ENCODE measurements at places on chromosomes 3 and 15.

GRCh38 chr15:101495334-101496197 lies 6.1 kb upstream of the PCSK6 start:
- DNase-seq = no peak

DNA sequence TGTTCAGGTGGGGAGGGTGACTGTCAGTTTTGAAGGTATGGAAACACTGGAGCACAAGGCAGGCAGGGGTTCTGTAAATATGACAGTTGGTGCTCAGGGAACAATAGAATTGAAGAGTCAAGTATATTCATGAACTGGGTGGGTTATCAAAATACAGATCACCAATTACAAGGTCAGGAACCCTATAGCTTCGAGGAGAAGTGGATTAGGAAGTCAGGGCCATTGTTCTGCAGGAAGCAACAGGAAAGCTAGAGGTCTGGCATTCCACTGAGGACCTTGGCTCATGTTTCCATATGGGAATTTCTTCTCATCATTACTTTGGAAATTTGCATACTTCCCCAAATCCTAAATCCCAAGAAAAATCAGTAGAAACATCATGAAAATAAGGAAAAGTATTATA lies 125.9 kb downstream of the MYRIP start:
- DNase-seq = no peak

DNA sequence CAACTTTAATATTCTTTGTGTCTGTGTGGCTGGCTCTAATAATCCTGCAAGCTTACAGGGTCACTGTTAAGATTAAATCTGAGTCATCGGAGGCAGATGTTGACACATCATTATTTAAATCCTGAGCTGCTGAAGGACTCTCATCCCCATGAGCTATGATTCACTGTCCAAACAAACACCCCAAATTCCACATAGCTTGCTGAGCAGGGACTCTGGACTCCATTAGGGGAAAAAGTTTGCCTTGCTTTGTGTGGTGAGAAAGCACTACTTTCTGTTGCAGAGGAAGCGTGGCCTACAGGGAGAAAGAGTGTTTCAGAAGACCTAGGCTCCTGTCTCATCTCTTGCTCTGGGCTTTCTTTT lies 213.7 kb downstream of the PDCD6IP start:
- peak; percentile 99 for DNase-seq

DNA sequence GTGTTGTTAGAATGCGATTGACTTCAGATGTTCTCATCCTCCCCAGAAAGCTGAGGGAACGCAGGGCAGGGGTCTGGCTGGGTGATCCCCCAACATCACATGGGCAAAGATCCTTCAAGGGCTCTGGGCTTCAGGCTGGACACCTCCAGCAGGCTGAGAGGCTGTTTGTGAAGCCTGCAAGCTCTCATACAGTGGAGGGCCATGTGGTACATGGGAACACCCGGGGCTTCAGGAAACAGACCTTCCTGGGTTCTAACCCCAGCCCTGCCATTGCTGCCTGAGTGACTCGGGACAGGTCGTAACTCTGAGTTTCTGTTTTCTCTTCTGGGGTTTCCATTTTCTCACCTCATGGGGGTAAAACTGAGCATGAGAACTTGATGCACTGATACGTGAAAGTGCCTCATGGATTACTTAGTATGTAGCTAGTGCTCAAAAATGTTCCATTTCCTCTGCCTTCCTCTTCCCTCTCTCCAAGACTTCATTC lies 81.2 kb downstream of the TLE3 start:
- no peak for DNase-seq

- DNase-seq = peak; percentile 47
Observed at GRCh38 chr15:98131924-98132323, 171.4 kb downstream of the ARRDC4 start.

DNA sequence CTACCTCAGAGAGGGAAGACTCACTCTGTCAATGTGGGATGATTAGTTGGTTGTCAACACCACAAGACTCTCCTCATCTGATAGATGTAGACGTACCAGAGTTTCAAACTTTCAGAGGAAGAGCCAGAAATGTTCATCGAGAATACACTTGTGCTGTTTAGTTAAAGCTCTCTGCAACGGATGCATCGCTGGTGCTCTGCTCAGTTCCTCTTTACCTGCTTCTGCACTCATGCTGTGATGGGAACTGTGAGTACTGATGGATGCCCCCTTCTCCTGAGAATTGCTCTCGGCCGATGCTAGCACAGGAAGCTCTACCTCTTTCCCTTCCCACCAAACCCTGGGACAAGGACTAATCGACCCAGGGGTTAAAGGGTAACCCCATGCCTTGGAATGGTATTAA lies 51.8 kb upstream of the CCDC54 start:
- no peak for DNase-seq

GRCh38 chr3:5437783-5438323 lies 250.3 kb downstream of the EDEM1 start:
- DNase-seq = no peak

DNA sequence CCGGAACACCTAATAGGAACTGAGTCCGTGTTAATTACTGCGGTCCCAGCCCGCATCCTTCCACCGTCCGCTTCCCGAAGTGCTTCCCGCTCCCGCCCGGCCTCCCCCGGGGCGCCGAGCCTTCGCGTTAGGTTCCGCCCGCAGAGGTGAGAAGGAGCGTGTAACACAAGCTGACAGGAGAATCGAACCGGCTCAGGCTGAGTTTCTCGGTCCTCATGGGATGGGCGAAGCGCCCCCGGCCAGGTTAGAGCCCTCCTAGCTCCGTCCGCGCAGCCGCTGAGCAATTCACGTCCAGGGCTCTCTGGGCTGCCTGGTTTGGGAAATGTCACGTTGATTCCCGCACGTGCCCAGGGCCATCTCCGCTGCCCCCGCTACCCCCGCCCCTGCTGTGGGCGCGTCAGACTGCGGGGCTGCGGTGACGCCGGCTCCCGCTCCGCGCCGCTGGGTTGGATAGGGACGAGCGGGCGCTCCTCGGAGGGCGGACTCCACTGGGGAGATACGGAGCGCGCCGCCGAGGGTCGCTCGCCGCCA lies 954 bp downstream of the CLDN11 start:
- peak; percentile 40 for DNase-seq

- DNase-seq = no peak
Observed at GRCh38 chr15:59244337-59244736, 37.7 kb downstream of the LDHAL6B start.

DNA sequence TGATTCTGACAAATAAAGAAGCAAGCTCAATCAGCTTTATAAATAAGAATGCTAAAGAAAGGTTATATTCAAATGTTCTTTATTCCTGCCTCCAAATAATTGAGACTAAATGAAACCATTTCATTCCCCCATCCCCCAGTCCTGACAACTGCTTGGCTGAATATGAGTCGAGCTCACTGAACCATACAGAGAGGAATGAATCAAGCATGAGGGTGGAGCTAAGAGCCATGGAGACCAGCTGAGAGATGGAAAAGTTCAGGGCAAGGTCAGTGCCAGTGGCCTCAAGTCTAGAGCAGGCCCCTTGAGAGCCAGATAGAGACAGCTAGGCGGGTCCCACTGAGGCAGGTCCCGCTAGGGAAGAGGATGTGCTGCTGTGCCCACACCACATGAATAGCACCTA lies 188.7 kb upstream of the EIF1B start:
- DNase-seq = peak; percentile 69
